Stimulated activated CD4-positive, alpha-beta T cell treated with anti-CD3 and anti-CD28 coated beads, Interleukin-12 subunit alpha, Interleukin-12 subunit beta, amount 100 ng/mL, for 48 hours (primary cell): ENCODE measurements at places on chromosomes 2 and 18.
A peak's percentile ranks its signal among the peaks of the same experiment; 100 is the strongest.

DNA sequence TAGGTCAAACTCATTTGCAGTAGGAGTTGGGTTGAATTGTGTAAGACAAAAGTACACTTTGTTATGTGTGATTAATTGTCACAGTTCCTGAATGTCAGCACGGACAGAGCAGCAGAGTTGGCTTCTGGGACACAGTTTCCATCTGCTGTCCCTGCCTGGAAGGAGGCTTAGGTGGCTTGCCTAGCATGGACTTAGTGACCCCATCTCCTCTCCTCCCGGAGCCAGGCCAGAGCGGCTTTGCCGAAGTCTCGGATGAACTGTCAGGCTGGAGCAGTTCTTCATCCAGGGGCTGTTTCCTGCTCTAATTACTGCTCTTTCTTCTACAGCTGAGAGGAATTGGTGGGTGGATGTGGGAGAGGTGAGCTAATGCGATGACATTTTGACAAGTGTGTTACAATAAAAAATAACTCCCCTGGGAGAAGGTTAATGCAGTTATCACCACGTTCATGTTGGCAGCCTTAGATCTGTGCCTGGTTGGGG, 102.0 kb downstream of the SH3RF3 start:
- DNase-seq = no peak

GRCh38 chr2:105099153-105099552, 61.3 kb downstream of the MRPS9 start:
- DNase-seq = no peak

- no peak for DNase-seq
Measured at GRCh38 chr2:55430211-55430975, 10.7 kb upstream of the CCDC88A start.

- no peak for DNase-seq
Measured at GRCh38 chr2:240701736-240702639, 10.3 kb downstream of the AQP12A start.

- DNase-seq = no peak
Measured at GRCh38 chr2:2484301-2484700, 153.2 kb upstream of the MYT1L start.

- DNase-seq = no peak
Measured at GRCh38 chr2:42044939-42045338, 2.9 kb upstream of the PKDCC start.

DNA sequence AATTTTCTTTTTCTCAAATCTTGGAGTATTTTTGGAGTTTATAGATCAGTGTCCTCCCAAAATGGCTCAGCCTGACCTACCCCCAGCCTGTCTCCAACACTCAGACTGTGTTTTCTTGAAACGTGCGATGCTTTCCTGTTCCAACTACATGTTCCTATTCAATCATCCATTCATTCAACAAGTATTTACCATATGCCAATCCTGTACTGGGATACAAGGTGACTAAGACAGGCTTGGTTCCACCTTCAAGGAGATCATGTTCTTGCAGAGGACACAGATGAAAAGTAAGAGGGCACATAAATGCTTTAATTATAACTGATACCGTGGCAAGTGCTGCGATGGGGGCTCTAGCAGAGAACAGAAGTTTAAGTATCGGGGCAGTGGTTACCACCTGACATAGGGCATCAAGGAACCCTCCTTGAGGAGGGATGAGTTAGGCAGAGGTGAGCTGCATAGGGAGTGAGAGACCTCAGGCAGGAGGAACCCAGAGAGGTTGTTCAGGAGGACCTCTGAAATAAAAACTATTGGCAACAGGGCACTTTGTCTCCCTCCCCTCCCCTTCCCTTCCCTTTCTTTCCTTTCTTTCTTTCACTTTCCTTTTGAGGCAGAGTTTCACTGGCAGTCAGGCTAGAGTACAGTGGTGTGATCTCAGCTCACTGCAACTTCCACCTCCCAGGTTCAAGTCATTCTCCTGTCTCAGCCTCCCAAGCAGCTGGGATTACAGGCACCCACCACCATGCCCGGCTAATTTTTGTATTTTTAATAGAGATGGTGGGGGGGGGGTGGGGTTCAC, 469.0 kb downstream of the EPHA4 start:
- DNase-seq = no peak

- DNase-seq = no peak
Measured at GRCh38 chr2:149767516-149767974, 180.0 kb upstream of the MMADHC start.

DNA sequence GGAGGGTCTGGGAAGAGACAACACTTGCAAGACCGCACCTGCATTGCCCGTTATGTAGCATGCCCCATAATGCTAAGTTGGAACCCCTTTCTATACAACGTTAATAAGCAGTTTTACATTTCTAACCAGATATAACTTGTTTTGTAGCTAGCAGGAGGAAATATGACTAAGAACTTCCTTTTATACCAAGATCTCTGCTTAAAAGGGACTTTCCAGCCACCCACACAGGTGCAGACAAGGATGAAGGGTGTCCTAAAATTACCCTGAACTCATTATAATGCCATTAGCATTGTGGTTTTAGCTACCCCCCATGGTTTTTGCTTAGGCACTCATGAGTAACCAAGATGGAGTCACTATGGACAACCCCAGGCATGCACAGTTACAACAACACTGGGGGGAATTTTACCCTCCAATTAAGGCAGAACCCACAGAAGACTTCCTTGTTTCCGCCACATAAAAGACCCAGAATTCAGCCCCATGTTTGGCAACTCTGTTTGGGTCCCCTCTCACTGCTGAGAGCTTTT, 362.8 kb downstream of the CBLN2 start:
- no peak for DNase-seq

- DNase-seq = no peak
Measured at GRCh38 chr2:2876331-2877221, 501.0 kb downstream of the EIPR1 start.

- no peak for DNase-seq
Measured at GRCh38 chr2:163877316-163877715, 141.5 kb upstream of the FIGN start.

DNA sequence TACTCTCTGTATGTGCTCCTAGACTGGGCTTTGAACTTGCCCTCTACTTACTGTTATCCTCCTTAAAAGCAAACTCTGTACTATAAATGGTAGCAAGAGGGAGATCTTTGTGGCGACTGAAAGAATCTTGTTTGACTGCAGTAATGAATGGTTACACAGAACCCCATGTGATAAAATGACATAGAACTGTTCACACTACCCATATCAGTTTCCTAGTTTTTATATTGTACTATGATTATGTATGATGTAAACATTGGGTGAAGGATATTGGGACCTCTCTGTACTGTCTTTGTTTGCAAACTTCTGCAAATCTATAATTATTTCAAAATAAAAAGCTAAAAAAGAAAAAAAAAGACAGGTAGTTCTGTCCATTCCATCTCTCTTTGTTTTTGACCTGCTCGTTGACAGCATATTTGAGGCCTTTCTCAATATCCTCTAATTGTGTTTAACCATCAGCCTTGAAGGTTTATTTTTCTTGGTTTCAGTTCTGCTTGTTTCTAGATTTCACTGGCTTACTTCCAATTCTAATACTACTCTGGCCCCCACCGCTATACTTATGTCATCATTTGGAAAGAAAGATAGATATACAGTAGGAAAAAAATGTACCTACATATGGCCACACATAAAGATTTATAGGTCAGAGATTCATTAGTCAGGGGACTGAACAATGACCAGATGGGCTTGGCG, 79.2 kb upstream of the MYO3B start:
- no peak for DNase-seq

DNA sequence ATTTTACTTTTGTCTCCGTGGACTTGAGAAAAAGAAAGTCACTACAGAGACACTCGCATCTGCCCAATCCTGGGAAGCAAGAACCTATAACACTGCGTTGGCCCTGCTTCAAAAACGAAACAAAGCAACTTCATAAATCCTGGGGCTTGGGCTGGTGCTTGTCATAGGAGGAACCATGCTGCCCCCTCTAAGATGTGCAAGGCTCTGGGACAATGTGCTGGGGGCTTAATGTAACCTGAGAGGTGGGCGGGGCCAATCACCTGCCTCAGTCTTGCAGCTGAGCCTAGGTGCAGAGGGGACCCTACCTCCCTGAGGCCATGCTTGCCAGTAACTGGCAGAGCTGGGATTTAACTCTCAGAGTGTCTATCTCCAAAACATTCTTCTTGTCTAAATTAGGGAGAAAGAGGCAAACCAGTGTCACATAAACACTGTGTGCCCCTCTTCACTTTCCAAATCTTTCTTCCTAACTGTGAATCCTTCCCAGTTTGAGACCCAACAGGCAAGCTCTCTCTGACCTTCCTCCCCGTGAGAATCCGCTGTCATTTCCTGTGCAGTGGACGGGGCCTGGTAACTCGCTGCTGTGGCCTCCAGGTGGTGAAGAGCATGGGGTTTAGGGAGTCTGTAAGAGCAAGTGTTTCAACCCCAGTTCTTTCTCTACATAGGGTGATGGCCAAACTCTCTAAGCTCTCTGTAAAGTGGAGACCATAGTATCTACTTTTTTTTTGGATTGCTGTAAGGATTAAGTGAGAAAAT, 115.1 kb downstream of the ACKR3 start:
- DNase-seq = no peak

DNA sequence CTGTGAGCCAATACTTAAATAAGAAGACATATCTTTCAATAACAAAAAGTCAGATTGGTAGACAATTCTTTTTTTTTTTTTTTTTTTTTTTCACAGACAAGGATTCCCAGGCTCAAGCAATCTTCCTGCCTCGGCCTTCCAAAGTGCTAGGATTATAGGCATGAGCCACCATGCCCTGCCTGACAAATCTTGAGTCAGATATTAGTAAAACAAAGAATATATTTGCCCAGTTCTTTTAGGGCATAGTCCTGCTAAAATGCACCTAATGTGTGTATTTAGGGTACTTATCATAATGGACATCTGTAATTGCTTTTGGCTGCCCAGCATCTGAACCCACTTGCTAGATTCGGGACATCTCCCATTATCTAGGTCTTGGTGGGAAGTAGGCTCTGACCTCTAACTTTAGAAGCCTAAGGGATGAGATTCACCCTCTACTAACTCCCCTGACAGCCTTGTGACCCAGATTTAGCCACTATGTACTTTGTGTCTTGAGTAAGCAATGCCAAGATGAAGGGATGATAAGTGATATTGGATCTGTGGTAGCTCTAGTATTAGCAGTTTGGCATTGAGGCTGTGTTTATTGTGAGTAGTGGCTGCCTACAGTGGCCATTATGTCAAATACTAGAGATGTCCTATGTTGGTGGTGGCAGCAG, 18.5 kb upstream of the PSME4 start:
- DNase-seq = no peak

DNA sequence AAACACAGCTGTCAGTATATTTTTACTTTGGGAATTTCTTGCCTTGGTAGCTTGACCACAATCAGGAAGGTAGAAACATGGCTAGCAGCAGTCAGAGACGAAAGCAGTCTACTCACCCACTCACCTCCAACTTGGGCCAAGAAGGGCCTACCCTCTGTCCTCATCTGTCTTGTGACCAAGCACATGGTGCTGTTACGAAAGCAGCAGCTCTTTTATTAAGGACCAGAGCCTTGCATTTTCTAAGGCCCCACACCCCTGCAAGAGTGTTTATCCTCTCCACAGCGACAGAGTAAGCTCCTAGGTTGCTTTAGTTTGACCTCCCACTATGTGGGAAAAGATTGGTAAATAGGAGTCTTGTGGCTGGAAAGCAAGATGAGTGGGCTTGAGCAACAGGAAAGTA, 31.3 kb upstream of the MSTN start:
- no peak for DNase-seq

DNA sequence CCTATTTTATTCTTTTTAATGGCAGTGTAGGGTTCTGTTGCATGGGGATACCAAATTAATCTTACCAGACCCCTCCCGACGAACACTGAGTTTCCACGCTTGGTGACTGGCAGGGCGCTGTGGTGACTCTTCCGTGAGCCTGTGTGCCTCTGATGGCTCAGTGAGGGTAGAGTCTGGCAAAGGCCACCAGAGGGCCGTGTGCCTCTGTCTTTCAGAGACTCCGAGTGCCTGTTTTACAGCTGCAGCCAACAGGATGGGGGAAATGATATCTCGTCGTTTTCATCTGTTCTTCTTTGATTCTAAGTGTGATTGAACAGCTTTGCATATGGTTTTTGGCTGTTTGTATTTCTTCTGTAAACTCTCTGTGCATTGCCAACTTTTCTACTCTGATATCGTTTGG, 99.8 kb downstream of the ZNF236 start:
- DNase-seq = peak; percentile 8

GRCh38 chr2:190582736-190583506, 48.4 kb upstream of the NEMP2 start:
- DNase-seq = no peak

GRCh38 chr18:46575851-46576250, 81.2 kb downstream of the LOXHD1 start:
- DNase-seq = no peak

DNA sequence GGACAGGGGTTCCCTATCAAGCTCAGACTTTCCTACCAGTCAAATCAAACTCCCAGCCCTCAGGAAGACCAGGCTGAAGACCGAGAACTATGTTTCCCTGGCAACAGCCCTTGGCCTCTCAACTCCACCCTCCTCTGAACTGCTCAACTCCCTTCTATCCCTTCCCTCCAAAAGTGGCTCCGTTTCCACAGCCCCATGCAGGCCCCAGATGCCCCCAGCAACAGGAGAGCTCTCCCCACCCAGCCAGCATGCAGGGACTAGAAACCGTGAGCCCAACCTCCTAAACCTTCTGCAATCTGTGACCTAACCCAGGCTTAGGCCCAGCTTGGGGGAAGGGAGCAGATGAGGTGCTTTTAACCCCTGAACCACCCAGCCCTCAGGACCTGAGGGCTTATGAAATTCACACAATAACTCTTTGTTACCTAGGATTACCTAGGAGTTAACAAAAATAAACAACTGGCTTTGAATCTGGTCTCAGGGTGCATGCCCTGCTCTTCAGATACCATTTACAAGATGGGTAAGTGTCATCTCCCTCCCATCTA, 87.2 kb downstream of the BCL11A start:
- no peak for DNase-seq

- DNase-seq = no peak
Measured at GRCh38 chr2:205730701-205731582, 48.6 kb downstream of the NRP2 start.

- DNase-seq = no peak
Measured at GRCh38 chr2:200603972-200604371, 18.2 kb downstream of the AOX1 start.

- no peak for DNase-seq
Measured at GRCh38 chr2:152046940-152047339, 51.9 kb downstream of the CACNB4 start.

GRCh38 chr2:57373530-57373929, 673.1 kb upstream of the VRK2 start:
- no peak for DNase-seq

DNA sequence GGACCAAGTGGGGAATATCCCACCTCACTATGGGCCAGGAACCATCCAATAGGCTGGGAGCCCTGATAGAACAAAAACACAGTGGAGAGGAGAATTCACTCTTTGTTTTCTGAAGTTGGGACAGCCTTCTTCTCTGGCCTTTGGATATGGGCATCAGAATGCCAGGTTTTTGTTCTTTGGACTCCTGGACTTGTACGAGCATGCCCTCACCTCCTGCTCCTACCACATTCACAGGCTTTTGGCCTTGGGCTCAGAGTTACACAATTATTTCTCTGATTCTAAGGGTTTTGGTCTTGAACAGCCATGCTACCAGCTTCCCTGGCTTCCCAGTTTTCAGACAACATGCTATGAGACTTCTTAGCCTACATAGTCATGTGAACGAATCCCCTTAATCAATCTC, 732.9 kb upstream of the VRK2 start:
- DNase-seq = no peak
